NCI-H526 (cell line): ENCODE measurements at places on chromosomes 3 and 15.

DNA sequence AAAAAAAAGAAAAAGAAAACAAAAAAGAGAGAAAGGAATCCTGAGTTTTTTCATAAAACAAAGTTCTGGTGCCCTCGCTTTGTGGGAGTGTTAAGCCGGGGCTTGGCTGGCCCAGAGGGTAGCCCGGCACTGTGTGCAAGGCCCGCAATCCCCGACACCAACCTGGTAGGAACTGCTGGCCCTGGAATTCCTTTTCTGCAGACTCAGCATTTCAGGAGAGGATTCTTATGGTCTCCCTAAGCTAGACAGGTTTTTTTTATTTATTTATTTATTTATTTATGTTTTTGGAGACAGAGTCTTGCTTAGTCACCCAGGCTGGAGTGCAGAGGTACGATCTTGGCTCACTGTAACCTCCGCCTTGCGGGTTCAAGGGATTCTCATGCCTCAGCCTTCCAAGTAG is 238.8 kb downstream of the PDCD6IP start:
- DNase-seq, result no peak

GRCh38 chr3:197345390-197345789 is 47.0 kb upstream of the DLG1 start:
- DNase-seq, result no peak

GRCh38 chr15:90820481-90820880 is 47.9 kb upstream of the FURIN start:
- DNase-seq, result no peak

DNA sequence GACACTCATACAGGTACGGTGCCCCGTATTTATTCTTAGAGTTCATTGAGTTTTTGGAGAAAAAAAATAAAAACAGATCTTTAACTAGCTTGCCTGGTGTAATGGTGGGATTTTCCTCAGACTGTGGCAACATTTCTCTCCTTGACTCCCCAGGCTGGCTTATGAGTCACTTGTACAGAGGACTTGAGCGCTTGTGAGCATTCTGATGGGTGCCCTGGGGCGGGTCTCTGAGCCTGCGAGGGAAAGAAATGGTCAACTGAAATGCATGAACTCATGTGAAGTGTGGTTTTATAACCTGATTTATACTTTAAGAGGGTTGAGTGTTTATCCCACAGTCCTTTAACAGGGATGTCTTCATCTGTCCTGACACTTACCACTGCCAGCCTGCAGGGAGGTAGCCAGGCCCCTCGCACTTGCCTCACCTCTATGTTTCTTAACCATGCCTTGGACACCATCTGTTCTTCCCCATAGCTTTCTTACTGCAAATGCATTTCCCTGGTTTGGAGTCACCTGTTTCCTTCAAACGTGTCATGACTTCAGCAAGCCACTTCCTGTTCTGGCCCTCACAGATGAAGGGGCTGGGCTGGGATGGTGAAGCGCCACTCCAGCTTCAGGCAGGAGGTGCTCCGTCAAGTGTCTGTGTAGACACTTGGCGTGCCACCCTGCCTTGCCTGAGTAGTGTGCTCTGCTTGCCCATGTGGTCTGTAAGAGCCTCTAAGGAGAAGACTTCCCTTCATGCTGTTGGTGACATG is 118.7 kb downstream of the PDE8A start:
- DNase-seq, result no peak

DNA sequence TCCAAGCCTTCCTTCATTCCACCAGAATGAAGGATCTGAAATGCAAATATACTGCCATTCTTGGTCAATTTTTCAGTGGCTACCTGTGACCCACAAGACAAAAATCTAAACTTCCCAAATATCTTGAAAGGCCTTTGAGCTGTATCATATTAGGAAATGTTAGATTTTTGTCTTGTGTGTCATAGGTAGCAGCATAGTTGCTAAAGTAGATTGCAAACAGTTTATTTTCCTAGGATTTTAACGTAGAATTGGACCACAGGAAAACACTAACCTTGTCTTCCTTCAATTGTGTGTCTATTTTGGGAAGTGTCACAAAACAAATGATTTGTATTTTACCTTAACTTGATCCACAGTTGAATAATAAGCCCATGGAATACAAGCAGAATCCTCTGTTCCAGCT is 42.4 kb downstream of the CP start:
- DNase-seq, result no peak

DNA sequence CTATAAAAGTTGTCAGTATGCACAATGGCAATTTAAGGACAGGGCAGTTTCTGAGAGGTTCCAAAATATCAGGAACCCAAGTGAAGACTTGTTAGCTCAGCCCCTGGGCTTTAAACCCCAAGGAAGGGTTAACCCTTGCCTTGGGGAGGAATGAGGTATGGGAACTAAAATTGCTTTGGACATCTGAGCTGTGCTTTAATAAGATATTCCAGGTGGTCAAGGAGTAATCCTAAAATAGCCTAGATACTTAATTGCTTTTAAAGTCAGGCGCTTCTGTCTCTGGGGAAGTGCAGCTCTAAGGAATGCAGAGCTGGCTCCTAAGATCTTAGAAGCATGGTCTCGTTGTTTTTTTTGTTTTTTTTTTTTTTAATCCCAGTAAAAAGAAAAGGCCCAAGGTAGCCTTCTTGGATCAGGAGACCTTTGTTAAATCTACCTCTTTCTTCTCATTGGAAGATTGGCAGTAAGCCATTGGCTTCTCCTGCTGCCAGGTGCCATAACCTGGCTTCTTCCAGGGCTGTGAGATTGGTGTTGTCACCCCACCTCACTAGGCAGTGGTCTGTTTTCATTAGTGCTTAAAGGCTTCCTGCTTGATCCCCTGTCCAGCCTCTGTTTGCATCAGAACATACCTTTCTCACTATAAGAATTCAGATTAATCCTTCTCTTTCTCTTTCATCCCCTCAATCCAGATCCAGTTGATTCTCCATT is 24.5 kb downstream of the ARID3B start:
- DNase-seq, result no peak

GRCh38 chr3:122468896-122469533 is 45.7 kb downstream of the KPNA1 start:
- DNase-seq, result no peak
